ENCODE measurements at places on chromosomes 7 and 10. TPM values are rescaled to one million over a fixed set of nuclear protein-coding genes. Genes with fewer than 3 reads are reported as not detected.

- no peak for DNase-seq
Observed at GRCh38 chr10:35916791-35917190, 274.7 kb upstream of the FZD8 start.

DNA sequence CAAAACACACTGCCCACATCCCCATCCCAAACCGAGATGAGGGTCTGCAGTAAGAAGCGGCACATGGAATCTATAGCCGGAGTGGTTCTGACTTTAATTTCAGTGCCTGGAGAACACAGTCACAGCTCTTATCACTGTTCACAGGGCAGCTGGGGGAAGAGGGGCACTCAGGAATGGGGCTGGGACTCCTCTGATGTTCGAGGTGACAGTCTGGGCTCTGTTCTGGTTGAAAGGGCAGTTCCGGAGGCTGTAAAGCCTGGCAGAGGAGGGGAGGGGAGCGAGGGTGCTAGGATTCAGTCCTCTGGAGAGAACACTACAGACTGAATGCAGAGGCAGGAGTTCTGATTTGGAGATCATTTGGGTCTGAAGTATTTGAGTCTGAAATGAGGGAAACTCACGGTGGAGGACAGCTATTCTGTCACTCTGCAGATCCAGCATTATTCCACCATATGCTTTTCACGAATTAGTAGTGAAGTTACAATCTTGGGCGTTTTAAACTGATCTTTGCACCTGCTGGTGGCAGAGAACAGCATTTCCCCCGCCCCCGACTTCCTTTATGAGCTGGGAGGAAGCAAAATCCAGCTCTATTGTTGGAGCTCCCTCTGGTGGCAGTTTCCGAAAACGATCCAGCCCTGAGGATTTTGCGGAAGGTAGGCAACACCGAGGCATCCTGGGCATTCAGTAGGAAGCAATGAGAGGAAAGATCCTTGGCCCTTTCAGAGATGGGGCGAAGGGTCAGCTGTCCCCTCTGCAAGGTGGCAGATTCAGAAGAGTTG, 22.7 kb upstream of the KCNK18 start:
- peak; percentile 86 for DNase-seq

DNA sequence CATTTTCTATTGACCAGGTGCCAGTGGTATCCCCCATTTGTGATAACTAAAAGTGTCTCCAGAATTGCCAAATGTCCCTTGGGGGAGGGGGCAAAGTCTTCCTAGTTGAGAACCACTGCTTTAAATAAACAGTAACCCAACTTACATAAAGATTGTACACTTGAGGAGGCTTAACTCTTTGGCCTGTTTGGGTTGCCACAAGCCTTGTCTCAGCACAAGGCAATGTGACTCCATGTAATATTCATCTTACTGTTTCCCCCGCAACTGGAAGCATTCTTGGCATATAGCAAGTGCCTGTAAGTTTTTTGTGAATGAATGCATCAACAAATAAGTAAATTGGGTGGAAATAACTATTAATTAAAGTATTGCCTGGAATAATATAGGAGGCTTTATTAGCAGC, 108.3 kb downstream of the ANK3 start:
- DNase-seq, result no peak

The FOXK1 gene
- 47.8 TPM for total RNA-seq

GRCh38 chr10:9781666-9782065, 1236.0 kb upstream of the CELF2 start:
- no peak for DNase-seq

DNA sequence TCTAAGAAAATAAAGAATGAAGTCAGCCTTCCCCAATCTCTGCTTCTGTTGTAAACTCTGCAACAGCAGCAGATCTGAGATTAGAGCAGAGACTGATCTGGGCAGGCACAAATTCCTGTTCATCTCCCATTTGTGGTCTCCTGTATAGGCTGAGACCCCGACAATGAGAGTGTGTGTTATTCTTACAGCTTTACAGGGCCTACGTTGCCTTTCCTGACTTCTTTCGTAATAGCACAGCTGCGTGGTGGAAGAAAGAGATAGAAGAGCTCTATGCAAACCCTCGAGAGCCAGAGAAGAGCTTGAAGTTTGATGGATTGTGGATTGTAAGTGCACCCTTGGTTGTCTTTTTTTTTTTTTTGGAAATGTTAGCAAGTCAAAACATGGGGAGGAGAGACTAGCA, 72.1 kb downstream of the PRSS58 start:
- no peak for DNase-seq

DNA sequence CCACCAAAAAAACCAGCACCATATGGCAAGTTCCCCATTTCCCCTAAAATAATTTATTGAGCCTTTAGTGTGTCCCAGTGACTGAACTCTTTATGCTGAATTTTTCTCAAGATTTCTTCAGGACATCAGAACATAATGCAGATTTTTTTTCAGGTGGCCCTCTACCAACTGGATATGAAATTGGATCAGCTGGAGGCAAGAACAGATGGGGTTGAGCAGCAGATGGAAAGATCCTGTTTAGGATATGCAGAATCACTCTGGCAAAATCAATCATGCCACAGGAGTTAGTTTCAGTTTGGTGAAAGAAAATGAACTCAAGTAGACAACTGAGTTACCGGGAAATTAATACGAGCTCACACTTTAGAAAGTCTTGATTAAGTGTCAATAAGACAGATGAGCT, 761.5 kb upstream of the C7orf33 start:
- DNase-seq, result no peak

DNA sequence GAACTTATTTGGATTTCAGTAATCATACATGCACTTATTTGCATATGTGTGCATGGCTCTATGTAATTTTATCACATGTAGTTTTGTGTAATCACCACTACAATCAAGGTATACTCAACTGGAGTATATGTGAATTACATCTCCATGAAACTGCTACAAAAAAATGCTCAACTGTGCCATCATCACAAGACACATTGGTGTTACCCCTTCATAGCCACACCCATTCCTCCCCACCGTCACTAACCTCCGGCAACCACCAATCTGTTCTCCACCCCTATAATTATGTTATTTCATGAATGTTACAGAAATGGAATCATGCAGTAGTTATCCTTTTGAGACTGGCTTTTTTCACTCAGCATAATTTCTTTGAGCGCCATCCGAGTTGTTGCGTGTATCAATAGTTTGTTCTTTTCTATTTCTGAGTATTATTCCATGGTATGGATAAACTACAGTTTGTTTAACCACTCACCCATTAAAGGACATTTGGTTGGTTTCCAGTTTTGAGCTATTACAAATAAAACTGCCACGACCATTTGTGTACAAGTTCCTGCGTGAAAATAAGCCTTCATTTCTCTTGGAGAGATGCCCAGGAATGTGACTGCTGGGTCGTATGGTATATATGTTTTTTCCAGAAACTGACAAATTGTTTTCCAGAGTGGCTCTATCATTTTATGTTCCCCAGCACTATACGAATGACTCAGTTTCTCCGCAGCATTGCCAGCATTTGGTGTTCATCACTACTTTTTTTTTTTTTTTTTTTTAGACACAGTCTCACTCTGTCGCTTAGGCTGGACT, 11.3 kb upstream of the SMO start:
- DNase-seq, result no peak

DNA sequence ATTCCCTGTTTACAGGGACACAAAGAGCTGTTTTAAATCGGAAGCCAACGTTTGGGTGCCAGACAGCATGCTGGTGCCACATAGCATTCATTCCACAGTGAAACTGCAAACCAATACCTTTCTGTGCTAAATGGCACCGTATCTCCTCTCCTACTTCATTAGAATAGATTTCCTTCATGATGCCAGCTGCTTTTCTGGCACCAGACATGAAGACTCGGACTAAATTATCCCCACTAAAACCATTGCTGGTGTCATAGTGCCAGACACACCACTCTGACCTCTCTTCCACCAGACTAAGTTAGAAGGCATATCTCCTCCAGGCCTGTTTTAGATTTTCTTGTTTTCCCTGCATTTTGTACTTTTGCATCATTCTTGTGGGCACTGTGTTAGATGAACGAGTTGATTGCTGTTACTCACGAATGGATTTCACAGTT, 155.1 kb downstream of the ETV1 start:
- no peak for DNase-seq

- DNase-seq, result no peak
Observed at GRCh38 chr10:112687647-112688046, 240.6 kb downstream of the VTI1A start.

- no peak for DNase-seq
Observed at GRCh38 chr10:79472951-79473350, 27.5 kb upstream of the ZCCHC24 start.

DNA sequence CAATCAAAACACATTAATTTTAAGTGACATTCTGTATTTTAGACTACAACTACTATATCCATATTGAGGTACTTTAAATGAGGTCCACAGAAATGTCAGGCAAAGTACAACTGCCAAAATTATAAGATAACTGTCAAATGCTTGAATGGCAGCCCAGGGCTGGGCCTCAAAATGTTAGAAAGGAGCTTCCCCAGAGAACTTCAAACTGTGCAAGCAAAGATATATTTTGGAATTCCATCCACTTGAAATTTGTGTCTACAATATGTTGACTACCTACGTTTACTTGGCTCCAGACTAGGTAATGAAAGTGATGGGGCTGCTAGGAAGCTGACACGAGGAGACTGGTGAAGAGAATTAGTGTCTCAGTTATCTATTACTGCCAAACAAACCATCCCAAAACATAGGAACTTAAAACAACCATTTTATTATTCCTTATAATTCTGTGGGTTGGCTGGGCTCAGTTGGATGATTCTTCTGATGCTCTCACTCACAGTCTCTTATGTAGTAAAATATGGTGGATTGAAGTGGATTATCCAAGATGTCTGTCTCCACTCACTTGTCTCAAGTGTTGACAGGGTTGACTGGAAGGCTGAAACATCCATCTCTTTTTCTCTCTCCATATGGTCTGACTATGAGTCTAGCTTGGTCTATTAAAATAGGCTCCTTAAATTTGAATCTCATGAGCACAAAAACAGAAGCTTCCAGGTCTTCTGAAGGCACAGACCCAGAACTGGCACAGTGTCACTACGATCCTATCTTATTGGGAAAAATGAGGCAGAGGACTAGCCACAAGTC, 74.2 kb downstream of the FZD1 start:
- no peak for DNase-seq

The KCNH2 gene
- total RNA-seq, result 9.4 TPM

The FAM180A gene
- total RNA-seq, result not detected

The FAM170B gene
- not detected for total RNA-seq

The ECHDC3 gene
- 2.4 TPM for total RNA-seq

The PIK3AP1 gene
- total RNA-seq, result 40.0 TPM

GRCh38 chr7:44959433-44959951, 19.3 kb downstream of the MYO1G start:
- no peak for DNase-seq

The TMUB1 gene
- total RNA-seq, result 48.6 TPM

The LBX1 gene
- not detected for total RNA-seq

The MRC1 gene
- 0.04 TPM for total RNA-seq

GRCh38 chr10:30538086-30538485, 91.5 kb downstream of the LYZL2 start:
- no peak for DNase-seq

- no peak for DNase-seq
Observed at GRCh38 chr7:124603066-124603465, 162.5 kb downstream of the GPR37 start.

The MIOS gene
- total RNA-seq, result 62.3 TPM

- no peak for DNase-seq
Observed at GRCh38 chr7:134553976-134554375, 5.1 kb downstream of the AKR1B15 start.

The ANKRD30A gene
- not detected for total RNA-seq

GRCh38 chr10:118594392-118595063, 920 bp downstream of the PRLHR start:
- DNase-seq, result peak; percentile 72

DNA sequence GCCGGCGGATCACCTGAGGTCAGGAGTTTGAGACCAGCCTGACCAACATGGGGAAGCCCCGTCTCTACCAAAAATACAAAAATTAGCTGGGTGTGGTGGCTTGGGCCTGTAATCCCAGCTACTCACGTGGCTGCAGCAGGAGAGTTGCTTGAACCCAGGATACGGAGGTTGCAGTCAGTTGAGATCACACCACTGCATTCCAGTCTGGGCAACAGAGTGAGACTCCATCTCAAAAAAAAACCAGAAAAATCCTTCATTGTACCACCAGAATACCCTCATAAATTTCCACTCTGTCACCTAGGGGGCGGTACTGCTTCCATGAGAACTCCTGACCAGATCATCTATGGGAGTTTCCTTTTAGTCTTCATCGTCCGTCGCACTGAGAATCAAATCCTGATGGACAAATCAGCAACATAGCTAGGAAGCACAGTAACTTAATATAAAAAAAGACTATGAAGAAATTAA, 225.8 kb upstream of the KLF14 start:
- DNase-seq, result no peak

The BTRC gene
- total RNA-seq, result 43.5 TPM

DNA sequence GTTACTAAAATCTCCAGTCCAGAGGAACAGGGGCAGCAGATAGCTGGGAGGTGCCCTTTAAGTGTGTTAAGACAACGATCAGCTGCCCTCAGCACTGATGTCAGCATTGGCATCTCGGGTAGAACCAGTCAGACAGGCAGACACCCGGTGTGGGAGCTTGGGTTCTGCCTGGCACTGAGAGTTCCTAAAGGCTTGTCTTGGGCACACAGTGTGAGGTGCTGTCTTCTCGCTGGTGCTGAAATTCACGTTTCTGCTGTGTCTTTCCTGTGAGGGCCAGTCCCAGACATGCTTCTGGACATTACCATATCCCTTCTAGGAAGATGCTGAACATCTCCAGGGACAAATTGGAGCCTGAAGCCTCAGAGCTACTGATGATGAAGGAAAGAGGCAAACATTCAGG, 156.2 kb downstream of the DNAJB6 start:
- DNase-seq, result no peak

- DNase-seq, result no peak
Observed at GRCh38 chr10:78774999-78775711, 293.6 kb upstream of the ZMIZ1 start.

GRCh38 chr7:12103948-12104347, 107.1 kb upstream of the TMEM106B start:
- DNase-seq, result no peak

The KIAA1217 gene
- total RNA-seq, result 117 TPM

The CHN2 gene
- total RNA-seq, result 22.0 TPM

GRCh38 chr10:3192856-3193635, 20.5 kb upstream of the PITRM1 start:
- no peak for DNase-seq

The MYL10 gene
- total RNA-seq, result not detected

DNA sequence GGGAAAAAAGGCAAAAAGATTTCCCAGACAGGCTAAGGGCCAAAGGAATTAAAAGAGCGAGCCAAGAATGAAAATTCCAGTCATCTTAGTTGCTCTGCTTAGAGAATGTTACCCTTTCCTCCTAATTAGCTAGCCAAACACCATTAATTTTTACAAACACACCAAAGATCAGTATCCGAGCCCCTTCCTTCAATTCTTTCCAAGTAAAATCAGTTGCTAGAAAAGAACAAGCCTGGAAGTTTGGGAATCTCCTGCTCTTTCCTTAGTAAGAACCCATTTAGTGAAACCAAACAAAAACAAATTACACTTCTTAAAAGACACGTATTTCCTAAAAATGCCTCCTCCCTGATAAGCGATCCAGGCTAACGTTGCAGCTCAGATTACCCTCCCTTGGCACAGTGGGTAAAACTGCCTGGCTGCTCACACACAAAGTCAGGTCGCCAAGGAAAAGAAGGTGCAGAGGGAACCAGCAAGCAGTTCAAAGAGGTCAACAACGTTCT, 57.1 kb upstream of the ABLIM1 start:
- DNase-seq, result no peak

All from progenitor cell of endocrine pancreas (in vitro differentiated cells).